HEK293T (cell line): ENCODE measurements at places on chromosomes 3 and 15.

DNA sequence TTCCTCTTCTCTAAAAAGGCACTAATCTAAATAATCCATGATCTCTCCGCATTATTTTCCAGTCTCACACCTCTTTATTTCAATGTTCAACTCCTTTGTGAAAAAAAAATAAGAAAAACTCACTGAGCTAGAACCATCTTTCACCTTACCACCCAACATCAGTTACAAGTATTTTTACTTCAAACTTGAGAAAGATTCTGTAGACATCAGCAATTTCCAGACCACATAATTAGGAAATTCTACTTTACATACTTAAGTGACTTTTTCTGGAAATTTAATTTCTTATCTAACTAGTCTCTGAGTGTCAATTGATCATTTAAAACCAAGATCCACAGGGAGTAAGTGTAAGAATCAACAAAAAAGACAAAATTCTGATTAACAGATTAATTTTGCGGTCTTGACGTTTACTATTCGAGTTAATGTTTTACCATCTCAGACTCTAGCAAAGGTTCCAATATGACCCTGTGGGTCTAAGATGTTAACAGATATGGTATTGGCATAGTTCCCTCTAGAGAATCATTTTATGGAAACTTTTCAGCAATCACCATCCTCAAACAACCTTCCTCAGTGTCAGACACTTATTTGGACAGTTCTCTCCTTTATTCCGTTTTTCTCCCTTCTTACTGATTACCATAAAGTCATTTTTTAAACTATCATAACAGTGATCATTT is 5.1 kb downstream of the ATP13A3 start:
- DNase-seq, result no peak

GRCh38 chr3:186109897-186110803 is 1.3 kb upstream of the ETV5 start:
- no peak for DNase-seq

- no peak for DNase-seq
These were observed 29.7 kb downstream of the STOML1 start for GRCh38 chr15:73962433-73962832.

DNA sequence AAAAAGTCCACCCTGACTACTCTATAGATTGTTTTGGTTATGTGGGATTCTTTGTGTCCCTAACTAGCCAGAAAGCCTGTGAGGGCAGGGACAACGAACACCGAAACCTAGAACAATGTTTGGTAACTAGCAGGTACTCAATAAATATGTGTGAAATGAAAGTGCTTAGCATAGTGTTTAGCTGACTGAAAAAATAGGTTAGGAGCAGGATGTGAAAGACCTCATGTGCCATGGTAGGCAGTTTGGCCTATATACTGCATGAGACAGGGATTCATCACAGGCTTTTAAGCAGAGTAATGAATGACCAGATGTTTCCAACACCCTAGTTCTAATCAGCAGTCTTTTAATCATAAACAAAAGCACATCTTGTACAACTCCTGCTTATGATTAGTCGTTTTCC is 64.2 kb downstream of the MYO5A start:
- no peak for DNase-seq

DNA sequence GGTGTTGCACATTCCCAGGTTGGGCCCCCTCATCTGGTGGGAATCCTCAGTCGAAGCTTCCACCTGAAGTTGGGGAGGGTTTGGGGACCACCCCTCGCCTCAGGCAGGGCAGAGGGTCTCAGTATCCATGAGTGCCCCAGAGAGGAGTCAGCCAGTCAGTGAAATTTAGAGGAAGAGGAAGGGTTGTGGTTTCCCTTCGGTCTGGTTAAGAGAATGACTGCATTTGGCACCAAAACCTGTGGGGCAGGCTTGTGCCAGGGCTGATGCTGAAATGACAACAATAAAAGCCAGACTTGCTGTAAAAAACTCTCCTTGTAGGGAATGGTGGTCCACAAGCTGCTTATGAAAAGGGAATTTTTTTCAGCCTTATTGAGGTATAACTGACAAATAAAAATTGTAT is 22.6 kb downstream of the LMCD1 start:
- no peak for DNase-seq

DNA sequence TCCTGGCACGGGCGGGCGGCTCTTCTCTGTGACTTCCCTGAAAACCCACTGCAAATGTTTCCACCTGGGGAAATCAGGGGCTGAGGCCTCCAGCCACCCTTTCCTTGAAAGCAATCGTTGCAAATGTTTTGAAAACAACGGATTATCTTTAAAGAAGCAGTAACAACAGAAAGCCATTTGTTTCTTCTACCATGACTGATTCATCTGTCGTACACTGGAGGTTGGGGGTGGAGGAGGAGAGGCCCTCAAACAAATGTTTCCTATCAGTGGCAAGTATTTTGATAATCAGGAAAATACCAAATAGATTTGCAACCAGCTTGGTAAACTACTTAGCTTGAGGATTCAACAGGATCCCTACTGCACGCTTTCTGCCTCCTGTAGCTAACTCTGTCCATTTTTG is 114.9 kb downstream of the PDZRN3 start:
- DNase-seq, result no peak

- no peak for DNase-seq
These were observed 94.5 kb downstream of the CHCHD6 start for GRCh38 chr3:126798521-126798920.

GRCh38 chr3:115624029-115624741 is 875 bp downstream of the GAP43 start:
- no peak for DNase-seq

DNA sequence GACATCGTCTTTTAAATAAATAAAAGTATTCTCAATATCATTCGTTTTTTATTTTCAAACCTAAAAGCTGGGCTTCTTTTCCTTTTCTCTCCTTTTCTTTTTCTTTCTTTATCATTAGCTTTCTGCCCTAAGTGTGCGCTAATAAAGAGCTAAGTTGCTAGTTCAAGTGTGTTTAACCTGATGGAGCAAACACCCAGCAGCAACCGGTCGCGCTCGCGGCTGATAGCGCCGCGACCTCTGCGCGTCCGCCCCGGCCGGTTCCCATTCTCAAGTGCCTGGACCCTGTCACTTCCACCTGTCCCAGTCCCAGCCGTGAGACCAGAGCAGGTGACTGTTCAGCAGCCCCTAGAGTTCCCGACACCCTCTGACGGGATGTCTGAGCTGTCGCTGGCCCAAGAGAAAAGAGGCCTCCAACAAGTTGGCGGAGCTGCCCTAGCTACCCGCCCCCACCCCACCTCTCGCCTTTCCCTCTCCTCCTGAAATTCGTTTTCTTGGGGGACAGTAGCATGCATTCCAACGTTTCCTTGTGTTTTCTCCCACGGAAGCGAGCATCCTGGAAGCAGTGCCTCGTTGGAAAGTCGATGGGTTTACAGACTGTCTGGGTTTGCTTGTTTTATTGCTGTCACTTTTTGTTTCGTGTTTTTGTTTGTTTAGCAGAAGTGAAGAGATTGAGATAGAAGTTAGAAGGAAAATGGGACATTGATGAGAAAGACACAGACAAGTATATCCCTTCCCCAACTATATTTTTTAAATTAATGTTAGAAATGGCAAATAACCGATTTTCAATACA is 3.1 kb upstream of the MECOM start:
- DNase-seq, result no peak

GRCh38 chr15:48479751-48480150 is 148.5 kb downstream of the DUT start:
- no peak for DNase-seq

DNA sequence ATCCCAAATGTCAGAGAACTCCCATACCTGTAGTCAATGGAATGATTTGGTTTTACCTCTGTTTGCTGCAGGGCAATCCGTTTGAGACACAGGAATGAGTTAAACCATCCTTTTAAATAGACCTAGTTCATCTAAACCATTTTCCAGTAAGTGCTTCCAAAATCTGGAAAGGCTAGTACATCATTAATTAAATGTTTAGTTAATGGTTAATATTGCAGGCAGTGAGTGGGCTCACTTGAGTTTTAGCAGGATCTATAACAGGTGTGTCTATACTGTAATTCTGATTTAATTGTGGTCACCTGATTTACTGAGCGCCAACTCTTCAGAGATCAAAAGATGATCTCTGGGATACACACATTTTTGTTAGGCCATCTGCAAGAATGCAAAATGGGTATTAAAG is 353.9 kb upstream of the ROPN1 start:
- DNase-seq, result no peak

DNA sequence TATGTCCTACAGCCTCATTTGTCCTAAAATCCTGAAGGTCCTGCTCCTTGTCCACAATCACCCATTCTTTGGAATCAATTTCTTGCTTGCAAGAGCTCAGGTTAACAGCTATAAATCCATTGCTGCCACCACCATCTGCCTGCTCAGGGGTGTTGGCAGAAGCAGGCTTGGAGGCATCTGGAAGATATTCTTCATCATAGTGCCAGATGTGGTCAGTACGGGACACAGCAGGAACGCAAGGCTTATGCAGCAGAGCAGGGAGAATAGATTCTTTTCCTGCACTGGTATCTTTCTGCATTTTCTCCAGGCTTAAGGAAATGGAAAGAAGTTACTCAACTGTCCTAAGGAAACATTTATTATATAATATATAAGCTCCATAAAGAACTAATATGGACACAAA is 38.5 kb upstream of the CDAN1 start:
- no peak for DNase-seq

DNA sequence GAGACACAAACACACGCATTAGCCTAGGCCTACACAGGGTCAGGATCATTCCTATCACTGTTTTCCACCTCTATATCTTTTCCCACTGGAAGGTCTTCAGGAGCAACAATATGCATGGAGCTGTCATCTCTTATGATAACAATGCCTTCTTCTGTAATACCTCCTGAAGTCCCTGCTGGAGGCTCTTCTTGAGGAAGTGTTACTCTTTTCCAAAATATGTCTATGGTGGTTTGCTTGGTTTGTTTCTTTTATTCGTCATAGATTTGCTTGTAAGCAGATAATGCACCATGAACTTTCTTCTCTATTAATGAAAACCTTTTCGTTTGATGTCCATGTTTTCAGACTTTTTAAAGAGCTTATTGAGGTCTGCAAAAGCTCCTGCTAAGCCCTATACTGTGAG is 109.3 kb downstream of the GMPS start:
- DNase-seq, result no peak

DNA sequence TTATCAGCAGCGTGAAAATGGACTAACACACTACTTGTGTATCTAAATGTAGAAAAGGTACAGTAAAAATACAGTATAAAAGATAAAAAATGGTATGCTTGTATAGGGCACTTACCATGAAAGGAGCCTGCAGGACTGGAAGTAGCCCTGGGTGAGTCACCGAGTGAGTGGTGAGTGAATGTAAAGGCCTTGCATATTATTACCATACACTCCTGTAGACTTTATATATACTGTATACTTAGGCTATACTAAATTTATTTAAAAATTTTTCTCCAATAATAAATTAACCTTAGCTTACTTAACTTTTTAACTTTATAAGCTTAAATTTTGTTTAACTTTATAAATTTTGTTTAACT is 67.2 kb upstream of the TSPAN3 start:
- no peak for DNase-seq

DNA sequence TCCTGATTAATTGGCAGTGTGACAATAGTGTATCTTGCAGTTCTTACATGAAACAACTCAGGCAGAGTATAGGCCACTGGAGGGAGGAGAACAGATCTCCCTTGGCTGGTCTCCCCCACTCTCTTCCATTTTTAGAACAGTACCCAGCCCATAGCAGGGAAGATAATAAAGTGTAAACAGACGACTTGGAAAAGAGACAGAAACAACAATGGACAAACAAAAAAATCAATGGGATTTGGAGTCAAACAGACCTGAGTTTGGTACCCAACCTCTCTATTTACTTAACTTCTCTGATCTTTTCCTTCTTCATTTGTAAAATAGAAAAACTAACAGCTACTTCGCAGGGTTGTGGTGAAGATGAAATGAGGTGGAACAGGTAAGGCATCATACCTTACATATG is 58.7 kb upstream of the SNTN start:
- DNase-seq, result no peak
